A549 treated with DMSO at 1 μM for 4 hours (cell line): ENCODE measurements at places on chromosomes 5 and 9. TPM values are rescaled to one million over a fixed set of nuclear protein-coding genes. Genes with fewer than 3 reads are reported as not detected.

TEK gene
- 0.05 to 0.15 TPM (median 0.07 TPM) in 5 replicates for total RNA-seq

LCN2 gene
- 2.2 to 6.1 TPM (median 3.3 TPM) in 5 replicates for total RNA-seq

SLC46A2 gene
- total RNA-seq = not detected in 5 replicates

SVEP1 gene
- total RNA-seq = 1.4 to 1.9 TPM (median 1.8 TPM) in 5 replicates

UNC13B gene
- total RNA-seq = 8.7 to 10.1 TPM (median 9.8 TPM) in 5 replicates

SH2D3C gene
- total RNA-seq = 0.07 to 0.17 TPM (median 0.16 TPM) in 4 of 5 replicates, not detected in the other

PPP2R2B gene
- 0.13 to 0.16 TPM (median 0.15 TPM) in 4 of 5 replicates, not detected in the other for total RNA-seq

DNM1 gene
- 81.5 to 103 TPM (median 88.2 TPM) in 5 replicates for total RNA-seq

MOB3B gene
- total RNA-seq = 6.9 to 9.4 TPM (median 7.9 TPM) in 5 replicates

CYSRT1 gene
- 3.2 to 4.2 TPM (median 3.6 TPM) in 5 replicates for total RNA-seq

PCDHA10 gene
- total RNA-seq = 0.01 to 0.06 TPM (median 0.01 TPM) in 4 of 5 replicates, not detected in the other

SLC27A6 gene
- total RNA-seq = 0.03 TPM in 1 of 5 replicates, not detected in the others

NR2F1 gene
- total RNA-seq = 4.5 to 5.2 TPM (median 4.5 TPM) in 5 replicates

ADAMTS13 gene
- 0.49 to 0.82 TPM (median 0.52 TPM) in 5 replicates for total RNA-seq

MAMDC2 gene
- total RNA-seq = 0.20 to 0.46 TPM (median 0.28 TPM) in 5 replicates

NR6A1 gene
- total RNA-seq = 1.7 to 2.0 TPM (median 1.9 TPM) in 5 replicates

HARS2 gene
- total RNA-seq = 36.5 to 41.0 TPM (median 39.5 TPM) in 5 replicates

INPP5E gene
- total RNA-seq = 12.1 to 20.4 TPM (median 17.7 TPM) in 5 replicates

SV2C gene
- not detected in 5 replicates for total RNA-seq

PTTG1 gene
- total RNA-seq = 194 to 300 TPM (median 218 TPM) in 5 replicates

P4HA2 gene
- 36.9 to 45.1 TPM (median 42.4 TPM) in 5 replicates for total RNA-seq

PCDHB9 gene
- 0.05 to 0.12 TPM in 2 of 5 replicates, not detected in the others for total RNA-seq

PCDHB10 gene
- 0.04 to 0.06 TPM (median 0.05 TPM) in 3 of 5 replicates, not detected in the others for total RNA-seq

CCDC180 gene
- total RNA-seq = 0.25 to 0.87 TPM (median 0.77 TPM) in 5 replicates

GRIA1 gene
- 0.02 TPM in 1 of 5 replicates, not detected in the others for total RNA-seq

SEMA6A gene
- 0.05 to 0.31 TPM (median 0.17 TPM) in 5 replicates for total RNA-seq

PRUNE2 gene
- 0.06 to 0.17 TPM in 2 of 5 replicates, not detected in the others for total RNA-seq

SHOC1 gene
- total RNA-seq = 0.07 TPM in 1 of 5 replicates, not detected in the others

NUTM2F gene
- total RNA-seq = not detected in 5 replicates

SRD5A1 gene
- 14.3 to 30.0 TPM (median 28.6 TPM) in 5 replicates for total RNA-seq

SLC1A3 gene
- total RNA-seq = not detected in 5 replicates

GRPEL2 gene
- total RNA-seq = 7.8 to 10.0 TPM (median 9.1 TPM) in 5 replicates

ZDHHC11 gene
- 11.1 to 22.4 TPM (median 18.3 TPM) in 5 replicates for total RNA-seq

LRRC19 gene
- total RNA-seq = not detected in 5 replicates

FBXL7 gene
- total RNA-seq = 0.89 to 1.9 TPM (median 1.6 TPM) in 5 replicates

GADD45G gene
- total RNA-seq = 0.19 to 0.30 TPM (median 0.24 TPM) in 4 of 5 replicates, not detected in the other

C9orf152 gene
- 0.02 to 0.08 TPM (median 0.05 TPM) in 5 replicates for total RNA-seq

IL33 gene
- total RNA-seq = 0.49 to 2.2 TPM (median 1.0 TPM) in 5 replicates

SPINK6 gene
- 0.32 to 0.76 TPM (median 0.48 TPM) in 5 replicates for total RNA-seq

NUP214 gene
- 23.3 to 27.2 TPM (median 26.1 TPM) in 5 replicates for total RNA-seq

ANGPTL2 gene
- total RNA-seq = not detected in 5 replicates

GPR150 gene
- 0.08 to 0.14 TPM (median 0.14 TPM) in 4 of 5 replicates, not detected in the other for total RNA-seq

SOX30 gene
- total RNA-seq = 0.03 to 0.05 TPM in 2 of 5 replicates, not detected in the others

PDE6A gene
- total RNA-seq = 0.11 to 0.18 TPM (median 0.14 TPM) in 5 replicates
